ENCODE measurements at places on chromosomes 16 and 17.

DNA sequence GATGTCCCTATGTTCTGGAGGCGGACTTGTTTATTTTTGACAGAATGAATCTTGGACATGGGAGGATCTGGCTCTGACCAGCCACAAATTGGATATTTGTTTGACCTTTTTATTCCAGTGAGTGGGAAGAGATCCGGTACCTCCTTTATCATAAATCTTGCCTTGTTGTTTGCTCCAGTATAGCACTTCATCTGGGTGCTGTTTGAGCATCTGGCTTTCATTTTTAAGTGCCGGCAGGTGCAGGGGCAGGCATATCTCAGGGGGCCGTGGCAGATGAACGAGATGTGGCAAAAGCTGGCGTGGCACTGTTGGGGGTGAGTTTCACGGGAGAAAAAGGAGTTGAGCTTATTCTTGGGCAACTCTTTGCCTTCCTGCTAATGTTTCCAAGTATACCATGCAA is 37.8 kb downstream of the MSI2 start:
- no peak for DNase-seq

GRCh38 chr17:35345926-35346771 is 27.3 kb downstream of the SLFN11 start:
- DNase-seq, result no peak

DNA sequence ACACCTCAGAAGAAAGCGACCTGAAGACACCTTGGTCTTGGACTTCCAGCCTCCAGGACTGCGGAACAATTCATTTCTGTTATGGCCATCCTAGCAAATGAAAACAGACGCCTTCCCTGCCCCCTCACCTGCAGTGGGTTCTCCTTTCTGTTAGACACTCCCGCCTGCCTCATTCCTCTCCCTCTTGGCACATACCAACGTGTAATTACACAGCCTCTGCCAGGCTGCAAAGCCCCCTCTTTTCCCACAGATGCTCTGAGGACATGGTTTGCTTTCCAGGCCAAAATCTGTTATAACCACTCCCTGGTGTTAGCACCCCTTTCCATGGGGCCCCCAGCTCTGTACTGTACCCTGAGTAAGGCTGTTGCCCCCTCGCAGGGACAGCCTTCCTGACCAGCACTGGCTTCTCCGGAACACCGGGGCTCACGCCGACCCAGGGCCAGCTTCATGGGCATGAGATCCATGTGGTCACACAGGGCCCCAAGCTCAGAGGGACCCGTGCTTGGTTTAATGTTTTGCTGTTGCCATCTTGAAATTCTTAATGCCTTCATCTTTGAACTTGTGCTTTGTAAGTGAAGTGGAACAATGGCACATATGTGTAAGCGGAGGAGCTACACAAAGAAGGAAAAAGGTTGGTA is 64.1 kb downstream of the SDK2 start:
- no peak for DNase-seq

GRCh38 chr16:85172455-85173145 is 60.3 kb upstream of the CIBAR2 start:
- no peak for DNase-seq

- no peak for DNase-seq
Measured at GRCh38 chr16:89691986-89692569, 5.6 kb downstream of the CDK10 start.

DNA sequence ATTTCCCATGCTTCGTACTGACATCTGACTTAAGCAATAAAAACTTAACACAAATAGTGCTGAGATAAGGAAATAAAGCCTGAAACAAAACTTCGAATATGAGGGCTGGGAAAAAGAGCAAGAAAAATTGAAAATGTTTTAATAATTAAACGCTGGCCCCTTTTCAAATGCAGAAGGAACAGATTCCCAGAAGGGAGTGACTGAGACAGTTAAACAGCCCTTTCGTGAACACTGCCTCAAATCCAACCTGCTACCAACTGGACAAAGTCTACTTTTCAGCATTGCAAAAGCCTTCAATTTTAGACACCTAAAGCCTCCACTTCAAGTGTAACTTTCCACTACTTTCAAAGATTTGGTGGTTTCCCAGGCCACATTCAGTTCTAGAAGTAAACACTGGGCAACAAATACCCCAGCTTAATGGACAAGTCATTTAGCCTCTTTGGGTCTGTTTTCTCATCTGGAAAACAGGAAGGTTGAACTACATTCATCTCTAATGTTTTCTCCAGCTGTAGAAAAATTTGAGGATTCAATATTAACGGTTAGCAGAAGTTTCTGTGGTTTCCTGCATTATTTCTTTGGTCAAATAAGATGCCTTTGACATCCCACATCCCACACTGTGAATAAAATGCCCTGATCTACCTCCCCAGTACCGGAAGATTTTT is 11.8 kb downstream of the RFFL start:
- DNase-seq, result no peak

Data from left forelimb (tissue), 1 donor.